ENCODE measurements at places on chromosomes 4 and X.
A peak's percentile ranks its signal among the peaks of the same experiment; 100 is the strongest.

DNA sequence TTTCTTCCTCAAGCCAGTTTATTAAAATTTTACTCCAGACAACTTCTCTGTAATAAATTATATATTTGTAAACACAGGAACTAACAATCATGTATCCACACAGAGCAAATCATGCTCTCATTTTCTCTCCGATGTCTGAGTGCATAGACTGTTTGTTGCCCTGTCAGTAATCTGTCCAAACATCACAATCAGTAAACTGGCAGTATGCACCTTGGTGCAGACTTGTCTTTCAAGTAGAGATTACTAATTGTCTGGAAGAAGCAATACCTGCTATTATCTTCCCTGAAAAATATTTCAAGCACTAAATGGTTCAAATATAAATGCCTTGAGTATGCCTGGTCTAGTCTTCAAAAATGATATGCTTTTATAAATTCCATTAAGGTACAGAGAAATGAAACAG is 1260.9 kb downstream of the C4orf33 start:
- no peak for DNase-seq

GRCh38 chr4:184401397-184402171 is 72.8 kb downstream of the IRF2 start:
- no peak for DNase-seq

GRCh38 chr4:23956601-23957364 is 66.9 kb upstream of the PPARGC1A start:
- DNase-seq: no peak

DNA sequence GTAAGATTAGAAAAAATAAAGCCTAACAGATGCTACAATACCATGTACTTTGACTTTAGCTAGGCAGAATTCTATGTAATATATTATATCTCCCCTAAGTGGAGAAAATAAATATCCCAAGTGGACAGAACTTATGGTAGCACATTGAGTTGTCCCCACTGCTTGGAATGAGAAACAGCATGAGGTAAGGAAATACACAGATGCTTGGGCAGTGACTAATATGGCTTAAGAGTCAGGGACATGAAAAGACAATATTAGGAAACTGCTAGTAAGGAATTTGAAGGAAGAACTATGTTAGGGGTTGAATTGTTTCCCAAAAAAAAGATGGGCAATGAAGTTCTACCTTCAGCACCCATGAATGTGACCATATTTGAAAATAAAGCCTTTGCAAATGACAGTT is 2265.1 kb downstream of the PCDH7 start:
- DNase-seq: no peak

DNA sequence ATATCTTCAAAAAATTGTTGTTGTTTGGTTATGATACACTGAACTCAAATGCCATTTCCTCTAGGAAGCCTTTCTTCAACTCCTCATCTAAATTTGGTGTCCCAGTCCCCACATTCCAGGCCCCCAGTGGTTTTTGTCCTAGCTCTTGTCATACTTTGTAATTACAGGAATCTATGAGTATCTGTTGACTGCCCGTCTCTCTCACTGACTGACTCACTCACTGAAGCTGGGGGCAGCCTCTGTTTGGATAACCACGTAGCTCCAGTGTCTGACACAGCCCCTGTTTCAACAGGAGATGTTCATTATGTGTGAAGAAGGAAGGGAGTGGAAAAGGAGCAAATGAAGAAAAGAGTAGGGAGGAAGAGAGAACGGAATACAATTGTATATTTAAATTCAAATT is 284.1 kb upstream of the TENM3 start:
- DNase-seq: no peak

GRCh38 chr4:26331380-26331950 is 10.7 kb downstream of the RBPJ start:
- DNase-seq: no peak

- DNase-seq: no peak
Observed at GRCh38 chrX:45347877-45348276, 147.2 kb upstream of the DIPK2B start.

DNA sequence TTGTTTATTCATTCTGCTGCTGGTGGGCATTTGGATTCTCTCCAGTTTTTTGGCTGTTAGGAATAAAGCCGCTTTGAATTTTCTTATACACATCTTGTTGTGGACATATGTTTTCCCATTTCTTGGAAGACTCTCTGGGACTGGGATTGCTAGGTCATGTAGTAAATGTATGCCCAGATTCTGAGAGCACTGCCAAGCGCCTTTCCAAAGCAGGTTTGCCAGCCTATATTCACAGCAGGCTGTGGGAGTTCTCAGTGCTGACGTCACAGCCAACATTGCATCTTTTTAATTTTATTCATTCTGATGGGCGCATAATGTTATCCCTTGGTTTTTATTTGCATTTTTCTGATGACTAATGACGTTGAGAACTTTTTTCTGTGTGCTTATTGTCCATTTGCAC is 24.1 kb downstream of the TMEM271 start:
- DNase-seq: no peak

- no peak for DNase-seq
Observed at GRCh38 chr4:153629776-153630175, 54.3 kb upstream of the TLR2 start.

- DNase-seq: no peak
Observed at GRCh38 chr4:118369231-118369630, 16.4 kb upstream of the PRSS12 start.

DNA sequence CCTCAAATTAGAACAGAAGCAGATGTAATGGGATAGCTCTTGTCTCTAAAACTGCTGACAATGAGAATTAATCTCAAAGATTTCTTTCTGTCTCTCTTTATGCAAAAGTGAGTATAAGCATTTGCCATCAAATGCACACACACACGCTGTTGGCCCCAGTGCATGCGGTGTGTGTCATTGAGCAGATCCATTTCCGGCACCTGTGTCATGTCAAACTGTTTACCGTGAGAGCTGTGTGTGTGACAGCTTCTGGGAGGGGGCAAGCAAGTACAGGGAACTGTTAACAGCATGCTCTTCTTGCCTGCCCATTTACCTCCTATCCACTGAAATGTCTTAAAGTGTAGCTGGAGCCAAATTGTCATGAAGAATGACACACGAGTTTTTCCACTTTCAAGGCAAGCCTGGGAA is 297.9 kb upstream of the FAT4 start:
- no peak for DNase-seq

DNA sequence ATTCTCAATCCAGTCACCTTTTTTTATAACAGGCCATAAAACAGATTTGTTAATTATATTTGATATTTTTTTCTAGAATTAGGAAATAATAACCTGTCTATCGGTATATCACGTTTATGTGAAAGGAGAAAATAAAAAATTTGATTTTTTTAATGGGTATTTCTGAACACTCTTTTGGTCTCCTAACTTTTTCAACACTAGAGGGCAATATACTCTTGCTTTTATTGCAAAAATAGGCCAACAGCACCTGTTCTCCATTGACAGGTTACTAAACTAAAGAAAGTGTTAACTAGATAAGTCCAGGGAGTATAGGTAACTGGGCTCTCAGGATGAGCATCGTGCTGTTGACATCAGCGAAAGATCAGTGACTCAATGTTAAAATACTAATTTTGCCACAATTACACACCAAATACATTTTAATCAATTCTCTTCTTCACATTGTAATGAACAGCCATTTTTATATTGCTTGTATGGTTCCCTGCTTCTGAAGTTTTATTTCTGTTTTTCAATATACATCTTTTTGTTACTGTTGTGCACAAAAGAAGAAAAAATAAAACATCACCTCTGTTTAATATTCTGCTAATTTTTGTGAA is 22.8 kb downstream of the NDST4 start:
- DNase-seq: peak; percentile 59

DNA sequence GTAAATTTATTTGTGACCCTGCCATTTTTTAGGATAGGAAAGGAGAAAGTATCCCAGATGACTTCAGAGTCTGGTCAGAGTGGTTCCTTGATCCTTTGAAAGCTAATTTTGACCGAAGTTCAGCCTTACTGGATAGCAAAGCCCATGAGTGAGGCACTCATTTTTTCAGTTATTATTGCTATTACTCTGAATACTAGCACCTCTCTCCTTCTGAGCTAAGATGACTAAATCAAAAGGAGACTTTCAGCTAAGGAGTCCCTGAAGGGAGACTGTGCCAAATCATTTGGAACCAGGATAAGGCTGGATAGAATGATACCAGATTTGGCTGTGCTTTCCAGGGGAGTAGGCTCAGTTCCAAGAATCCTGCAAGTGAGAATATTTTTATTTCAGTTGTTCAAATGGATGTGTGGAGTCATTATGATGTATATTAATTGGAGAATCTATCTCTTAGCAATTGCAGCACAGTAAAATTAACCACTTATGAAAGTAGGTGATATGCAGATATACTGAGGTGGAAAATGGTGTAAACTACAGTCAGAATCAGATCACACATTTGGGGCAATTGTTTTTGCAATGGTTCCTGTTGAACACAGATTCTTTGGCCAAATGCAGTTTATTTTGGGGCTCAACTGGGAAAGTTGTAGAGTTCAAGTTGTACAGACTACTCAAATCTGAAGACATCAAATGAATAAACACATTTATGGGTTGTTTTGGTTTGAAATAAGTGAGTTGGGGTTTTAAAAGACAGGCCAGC is 1.2 kb downstream of the P2RY10 start:
- no peak for DNase-seq

- DNase-seq: no peak
Observed at GRCh38 chr4:77358315-77358928, 201.4 kb downstream of the CCNG2 start.

DNA sequence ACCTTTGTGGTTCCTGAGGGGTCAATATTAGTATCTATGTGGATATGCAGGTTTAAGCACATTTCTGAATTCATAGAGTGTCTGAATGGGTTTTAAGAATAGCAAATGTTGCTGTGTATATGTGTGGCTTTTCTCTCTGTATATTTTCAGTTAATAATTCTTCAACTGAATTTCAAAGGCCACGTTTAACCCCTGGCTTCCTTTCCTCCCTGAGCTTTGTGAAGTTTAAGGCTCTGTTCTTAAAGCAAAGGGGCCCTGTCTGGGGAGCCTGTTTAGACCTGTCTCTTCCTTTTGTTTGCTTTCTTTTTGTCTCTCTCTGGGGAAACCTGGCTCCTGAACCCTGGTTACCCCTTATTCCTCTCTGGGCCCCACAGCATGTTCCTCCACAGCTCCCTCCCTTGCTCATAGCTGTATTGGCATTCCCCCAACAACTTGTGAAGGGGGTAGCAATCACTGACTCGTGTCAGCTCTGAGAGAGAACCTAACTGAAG is 139.1 kb downstream of the COL4A6 start:
- DNase-seq: no peak

GRCh38 chr4:83610729-83611128 is 74.8 kb downstream of the GPAT3 start:
- DNase-seq: no peak

- no peak for DNase-seq
Observed at GRCh38 chrX:23840674-23841073, 57.7 kb downstream of the SAT1 start.

- DNase-seq: no peak
Observed at GRCh38 chrX:68416592-68416991, 16.7 kb downstream of the OPHN1 start.

DNA sequence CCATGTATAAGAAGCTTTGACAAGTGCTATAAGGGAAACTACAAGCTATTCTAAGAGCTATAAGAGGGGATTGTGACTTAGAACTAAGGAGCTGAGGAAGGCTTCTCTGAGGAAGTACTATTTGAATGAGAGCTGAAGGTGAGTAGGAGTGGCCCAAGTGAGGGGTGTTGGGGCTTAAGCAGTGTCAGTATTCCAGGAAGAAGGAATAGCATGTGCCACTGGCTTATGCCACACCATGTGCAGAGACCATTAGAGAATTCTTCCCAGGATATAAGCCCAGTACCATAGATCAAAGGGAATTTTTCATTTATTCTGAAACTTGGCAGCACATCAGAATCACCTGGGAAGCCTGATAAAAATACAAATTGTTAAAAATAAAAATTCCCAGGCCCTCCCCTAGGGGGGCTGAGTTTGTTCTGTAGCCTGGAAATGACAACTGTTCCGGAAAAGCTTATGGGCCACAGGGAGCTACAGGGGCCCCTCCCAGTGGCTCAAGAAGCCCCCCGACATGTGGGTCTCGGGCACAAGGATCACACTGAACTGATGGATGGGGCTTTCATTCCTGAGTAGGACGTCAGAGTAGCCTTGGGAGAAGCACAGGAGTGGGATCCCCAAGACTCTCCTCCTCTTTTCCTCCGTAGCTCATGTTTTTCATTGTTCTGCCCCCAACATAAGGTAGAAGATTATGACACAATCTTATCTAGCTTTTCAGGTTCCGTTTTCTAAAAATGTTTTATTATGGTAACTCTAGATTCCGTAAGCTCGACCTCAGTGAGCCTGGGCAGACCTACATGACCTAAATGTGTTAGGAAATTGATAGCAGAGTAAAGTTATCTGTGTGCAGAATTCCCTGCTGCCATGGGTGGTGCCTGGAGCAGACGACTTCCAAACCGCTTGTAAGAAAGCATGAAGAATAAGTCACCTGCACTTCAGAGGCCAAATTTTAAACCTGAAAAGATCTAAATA is 119.3 kb downstream of the AFF1 start:
- no peak for DNase-seq

- DNase-seq: no peak
Observed at GRCh38 chr4:123545667-123546572, 149.3 kb downstream of the SPRY1 start.

GRCh38 chr4:112523764-112524505 is 8.0 kb upstream of the NEUROG2 start:
- no peak for DNase-seq

DNA sequence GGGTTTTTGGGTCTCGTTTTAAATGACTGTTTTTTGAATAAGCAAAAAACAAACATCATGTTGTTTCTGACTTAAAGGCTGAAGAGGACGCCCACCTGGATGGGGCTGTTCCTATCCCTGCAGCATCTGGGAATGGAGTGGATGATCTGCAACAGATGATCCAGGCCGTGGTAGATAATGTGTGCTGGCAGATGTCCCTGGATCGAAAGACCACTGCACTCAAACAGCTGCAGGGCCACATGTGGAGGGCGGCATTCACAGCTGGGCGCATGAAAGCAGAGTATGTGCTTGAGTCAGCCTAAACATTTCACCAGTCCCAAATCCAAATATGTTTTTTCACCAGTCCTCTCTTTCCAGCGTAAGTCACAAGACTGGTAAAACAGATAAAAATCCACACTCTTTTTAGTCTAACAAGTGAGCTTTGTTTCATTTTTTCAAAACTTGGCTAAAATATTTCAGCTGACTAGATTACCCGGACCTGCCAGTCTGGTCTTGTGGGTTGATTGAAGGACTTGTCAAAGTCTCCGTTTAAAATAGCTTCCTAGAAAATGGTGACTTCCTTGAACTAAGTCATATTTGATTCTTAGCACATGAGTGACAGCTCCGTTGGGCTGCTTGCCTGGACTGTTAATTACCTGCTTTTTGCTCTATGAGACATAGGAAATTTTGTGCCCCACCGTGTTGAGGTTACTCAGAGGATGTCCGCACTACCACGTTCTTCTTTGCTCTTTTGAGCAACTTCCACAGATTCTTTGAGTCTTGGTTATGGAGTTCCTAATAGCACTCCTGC is 20.8 kb downstream of the ENOPH1 start:
- DNase-seq: no peak

DNA sequence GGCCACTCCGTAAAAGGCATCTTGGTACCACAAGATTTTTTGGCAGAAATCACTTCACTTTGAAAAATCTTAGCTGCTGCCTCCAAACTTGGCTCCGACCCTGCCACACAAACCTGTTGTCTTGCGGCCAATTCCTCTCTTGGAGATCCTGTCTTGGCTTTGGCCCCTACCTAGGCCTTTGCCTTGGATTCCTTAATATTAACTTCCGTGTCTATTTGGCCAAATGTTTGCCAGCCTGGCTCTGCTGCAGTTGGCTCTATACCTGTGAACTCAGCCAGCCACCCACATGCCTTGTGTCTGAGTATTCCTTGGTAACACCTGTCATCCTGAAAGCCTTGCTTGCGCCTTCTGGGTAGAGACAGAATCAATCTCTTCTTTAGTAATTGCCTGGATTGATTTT is 12.5 kb downstream of the GRXCR1 start:
- no peak for DNase-seq

GRCh38 chr4:27278615-27279375 is 418.2 kb downstream of the STIM2 start:
- DNase-seq: peak; percentile 47
